ENCODE measurements at places on chromosomes 7 and 10. TPM values are rescaled to one million over a fixed set of nuclear protein-coding genes. Genes with fewer than 3 reads are reported as not detected.

GRCh38 chr10:43198682-43199005, 60.4 kb downstream of the CSGALNACT2 start:
- no peak for DNase-seq

GRCh38 chr7:39453743-39454355, 112.4 kb upstream of the YAE1 start:
- peak; percentile 56 for DNase-seq

DNA sequence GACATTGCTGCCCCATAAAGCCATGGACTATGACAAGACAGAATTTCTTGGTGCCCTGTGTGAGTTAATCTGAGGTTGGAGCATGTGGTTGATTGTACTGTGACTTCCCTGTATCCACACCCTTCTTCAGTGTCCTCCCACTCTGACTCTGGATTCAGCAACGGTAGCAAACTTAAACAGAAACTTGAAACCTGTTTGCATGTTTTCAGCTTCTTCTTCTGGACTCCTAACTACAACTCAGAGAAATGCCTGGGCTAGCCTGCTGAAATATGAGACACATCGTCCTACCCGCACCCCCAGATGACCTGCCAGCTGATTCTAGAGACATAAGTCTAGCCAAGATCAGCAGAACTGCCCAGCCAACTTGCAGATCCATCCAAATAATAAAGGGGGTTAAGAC, 78.4 kb downstream of the IPMK start:
- DNase-seq = peak; percentile 60

GRCh38 chr10:132299371-132300336, 8.1 kb downstream of the STK32C start:
- no peak for DNase-seq

The SYPL1 gene
- total RNA-seq = 101 TPM

Measured in mammary epithelial cell (primary cell).